Activated CD4-positive, alpha-beta T cell treated with anti-CD3 and anti-CD28 coated beads for 24 hours (primary cell): ENCODE measurements at places on chromosomes 13 and 19.

- DNase-seq, result no peak
Observed at GRCh38 chr13:39016087-39016486, 21.8 kb downstream of the PROSER1 start.

DNA sequence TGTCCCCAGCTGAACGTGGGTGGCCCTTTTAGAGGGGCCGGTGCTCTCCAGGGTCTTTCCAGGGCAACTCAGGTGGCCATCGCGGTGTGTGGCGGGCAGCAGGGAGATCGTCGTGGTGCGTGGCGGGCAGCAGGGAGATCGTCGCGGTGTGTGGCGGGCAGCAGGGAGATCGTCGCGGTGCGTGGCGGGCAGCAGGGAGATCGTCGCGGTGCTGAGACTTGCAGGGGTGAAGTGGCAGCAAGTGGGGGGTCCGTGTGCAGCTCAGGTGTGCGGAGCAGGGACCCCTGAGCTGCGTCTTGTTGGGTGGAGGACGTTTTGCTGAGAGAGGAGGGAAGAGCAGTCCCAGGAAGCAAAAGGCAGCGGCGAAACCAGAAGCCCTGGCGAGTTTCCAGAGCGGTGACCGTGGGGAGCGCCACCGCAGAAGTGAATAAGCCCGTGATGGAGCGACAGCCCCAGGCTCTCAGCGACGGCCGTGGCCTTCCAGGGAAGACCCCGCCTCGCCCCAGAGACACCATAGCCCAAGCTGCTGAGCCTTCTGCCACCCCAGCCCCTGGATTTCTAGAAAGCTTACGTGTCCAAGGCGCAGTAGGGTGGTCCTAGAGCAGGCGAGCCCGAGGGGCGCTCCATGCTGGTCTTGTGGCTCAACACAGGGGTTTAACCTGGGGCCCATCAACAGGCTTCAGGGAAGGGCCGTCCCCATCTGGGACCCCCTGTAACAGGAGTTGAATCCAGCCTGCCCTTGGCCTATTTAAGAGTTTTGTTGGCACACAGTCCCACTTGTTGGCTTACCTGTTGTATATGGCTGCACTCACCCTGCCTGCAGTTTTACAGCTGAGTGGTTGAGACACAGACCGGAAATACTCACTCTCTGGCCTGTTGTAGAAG lies 5.4 kb downstream of the NCLN start:
- DNase-seq, result no peak

GRCh38 chr13:80972857-80973478 lies 632.0 kb upstream of the SPRY2 start:
- no peak for DNase-seq

DNA sequence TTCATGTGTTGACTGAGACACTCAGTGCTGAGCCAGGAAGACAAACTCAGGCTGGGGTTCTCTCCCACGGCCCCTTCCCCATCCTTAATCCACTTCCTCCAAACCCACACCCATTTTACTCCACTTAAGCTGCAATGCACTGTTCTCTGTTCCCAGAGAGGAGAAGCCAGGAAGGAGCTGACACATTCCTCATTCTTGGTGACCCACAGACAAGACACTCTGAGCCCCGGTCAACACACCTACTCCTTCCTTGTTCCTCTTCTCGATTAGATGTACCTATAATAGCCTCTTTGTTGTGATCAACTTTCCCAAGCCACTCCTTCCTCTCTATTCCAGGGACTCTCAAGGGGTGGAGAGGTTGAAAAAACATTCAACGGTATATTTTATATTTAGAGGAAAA lies 47.1 kb downstream of the INSR start:
- DNase-seq, result no peak

GRCh38 chr19:14472202-14472938 lies 2.8 kb downstream of the PTGER1 start:
- DNase-seq, result peak; percentile 81

- no peak for DNase-seq
Observed at GRCh38 chr19:49347835-49348234, 12.6 kb downstream of the CD37 start.

DNA sequence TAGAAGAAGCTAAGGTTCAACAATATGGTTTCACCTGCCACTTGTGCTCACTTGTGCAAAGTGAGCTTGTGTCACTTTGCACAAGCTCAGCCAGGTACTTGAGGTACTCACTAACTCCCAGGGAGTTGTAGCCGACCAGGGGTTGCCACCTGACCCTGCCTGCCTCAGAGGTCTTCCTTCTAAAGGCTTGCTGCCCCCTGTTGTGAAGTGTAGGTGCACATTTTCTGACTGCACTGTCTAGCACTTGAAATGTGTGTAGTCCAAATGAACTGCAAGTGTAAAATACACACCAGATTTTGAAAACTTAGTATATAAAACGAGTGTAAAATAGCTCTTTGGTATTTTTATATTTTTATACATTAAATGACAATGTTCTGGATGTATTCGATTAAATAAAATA lies 230.8 kb downstream of the DLEU7 start:
- DNase-seq, result no peak

- DNase-seq, result no peak
Observed at GRCh38 chr13:77360032-77360685, 33.3 kb upstream of the MYCBP2 start.

DNA sequence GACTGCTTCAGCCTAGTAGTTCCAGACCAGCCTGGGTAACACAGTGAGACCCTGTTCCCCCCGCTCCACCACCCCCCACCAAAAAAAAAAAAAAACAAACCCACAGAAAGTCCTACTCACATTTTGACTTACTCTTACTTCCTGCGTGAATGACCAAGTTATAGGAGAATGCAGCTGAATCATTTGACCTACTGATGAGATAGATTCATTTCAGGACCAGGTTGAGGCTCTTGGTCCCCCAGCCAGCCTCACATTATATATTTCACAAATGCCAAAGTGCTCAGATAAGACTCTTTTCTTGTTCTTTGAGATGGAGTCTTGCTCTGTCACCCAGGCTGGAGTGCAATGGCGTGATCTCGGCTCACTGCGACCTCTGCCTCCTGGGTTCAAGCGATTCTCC lies 70.2 kb downstream of the KLF5 start:
- DNase-seq, result no peak

- DNase-seq, result no peak
Observed at GRCh38 chr19:58252102-58252685, 23.5 kb downstream of the ZNF544 start.

DNA sequence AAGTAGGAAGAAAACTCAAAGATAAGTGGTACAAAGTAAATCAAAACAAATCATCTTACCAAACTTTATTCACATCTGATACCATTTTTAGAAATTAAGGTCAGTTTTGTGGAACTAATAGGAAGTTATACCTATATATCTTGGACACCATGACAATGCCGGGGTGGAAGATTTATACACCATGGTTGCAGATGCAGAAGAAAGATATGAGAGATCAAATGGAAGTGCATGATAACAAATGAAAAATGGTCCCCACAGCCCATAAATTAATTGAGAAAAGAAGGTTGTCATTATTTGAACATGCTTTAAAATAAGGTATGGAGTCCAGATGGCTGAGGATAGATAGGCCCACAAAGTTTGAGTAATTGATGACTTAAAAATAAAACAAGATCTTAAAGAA lies 276.8 kb downstream of the TSHZ3 start:
- DNase-seq, result no peak

DNA sequence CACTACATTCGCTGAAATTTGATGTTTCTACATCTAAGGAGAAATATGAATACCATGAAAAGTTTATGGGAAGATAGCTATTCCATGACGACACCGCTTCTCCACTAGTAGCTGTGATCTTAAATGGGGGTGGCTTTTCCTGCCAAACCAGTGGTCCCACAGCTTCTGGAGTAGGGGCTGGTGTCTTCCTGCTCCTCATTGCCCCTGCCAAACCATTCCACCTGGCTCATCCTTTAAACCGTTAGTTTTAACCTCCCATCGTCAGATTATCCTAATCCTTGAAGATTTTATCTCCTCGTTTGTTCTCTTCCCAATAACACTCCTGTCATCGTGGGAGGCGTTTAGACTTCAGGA lies 568 bp upstream of the ZNF230 start:
- DNase-seq, result no peak

DNA sequence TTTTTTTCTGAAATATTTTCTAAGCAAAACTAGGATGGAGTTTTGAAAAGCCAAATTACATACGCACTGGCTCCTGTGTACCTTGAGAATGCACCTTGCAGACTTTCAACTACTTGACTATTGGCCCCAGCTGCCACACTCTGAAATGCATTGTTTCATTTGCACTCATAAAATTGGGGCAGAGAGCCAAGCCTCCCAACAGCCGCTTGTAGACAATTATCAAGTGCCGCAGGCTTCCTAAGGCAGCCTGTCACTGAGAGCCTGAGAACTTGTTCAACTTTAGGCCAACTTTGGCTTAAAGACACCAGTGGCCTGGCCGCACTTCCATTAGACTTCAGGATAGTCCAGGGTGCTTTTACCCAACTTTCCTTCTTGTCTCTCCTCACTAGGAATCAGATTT lies 115.7 kb upstream of the STARD13 start:
- no peak for DNase-seq

DNA sequence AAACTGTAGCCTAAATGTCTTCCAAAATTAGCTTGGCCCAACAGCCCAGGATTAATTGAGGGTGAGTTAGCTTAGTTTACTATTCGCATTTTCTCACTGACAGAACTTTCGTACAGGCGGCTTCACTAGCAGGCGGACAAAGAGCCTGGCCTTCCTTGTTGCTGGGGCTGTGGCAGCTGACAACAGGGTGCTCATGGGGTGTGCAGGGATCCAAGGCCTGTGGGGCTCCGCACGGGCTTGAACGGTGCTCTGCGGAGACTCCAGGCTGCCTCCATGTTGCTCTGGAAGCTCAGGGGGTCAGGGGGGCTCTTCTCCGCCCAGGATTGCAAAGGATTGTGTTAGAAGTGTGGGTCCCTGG lies 36.3 kb upstream of the DPRX start:
- DNase-seq, result no peak

DNA sequence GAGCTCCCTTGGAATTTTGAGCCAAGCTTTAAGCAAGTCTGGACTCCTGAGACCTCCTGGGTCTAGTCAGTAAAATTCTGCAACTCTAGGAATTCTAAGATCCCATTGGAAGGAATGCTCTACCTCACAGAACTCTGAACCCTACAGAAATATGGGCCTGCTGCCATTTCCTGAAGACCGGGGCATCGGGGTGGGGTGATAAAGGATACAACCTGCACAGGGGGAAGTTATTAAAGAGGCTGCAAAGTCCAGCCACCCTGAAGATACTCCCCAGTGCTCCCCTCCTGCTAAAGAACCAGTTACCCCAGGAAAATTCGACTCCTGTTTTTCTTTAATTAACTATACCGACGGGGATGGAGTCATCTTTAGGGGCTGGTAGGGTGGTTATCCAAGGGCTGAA lies 2.4 kb upstream of the PPP1R37 start:
- DNase-seq, result no peak

DNA sequence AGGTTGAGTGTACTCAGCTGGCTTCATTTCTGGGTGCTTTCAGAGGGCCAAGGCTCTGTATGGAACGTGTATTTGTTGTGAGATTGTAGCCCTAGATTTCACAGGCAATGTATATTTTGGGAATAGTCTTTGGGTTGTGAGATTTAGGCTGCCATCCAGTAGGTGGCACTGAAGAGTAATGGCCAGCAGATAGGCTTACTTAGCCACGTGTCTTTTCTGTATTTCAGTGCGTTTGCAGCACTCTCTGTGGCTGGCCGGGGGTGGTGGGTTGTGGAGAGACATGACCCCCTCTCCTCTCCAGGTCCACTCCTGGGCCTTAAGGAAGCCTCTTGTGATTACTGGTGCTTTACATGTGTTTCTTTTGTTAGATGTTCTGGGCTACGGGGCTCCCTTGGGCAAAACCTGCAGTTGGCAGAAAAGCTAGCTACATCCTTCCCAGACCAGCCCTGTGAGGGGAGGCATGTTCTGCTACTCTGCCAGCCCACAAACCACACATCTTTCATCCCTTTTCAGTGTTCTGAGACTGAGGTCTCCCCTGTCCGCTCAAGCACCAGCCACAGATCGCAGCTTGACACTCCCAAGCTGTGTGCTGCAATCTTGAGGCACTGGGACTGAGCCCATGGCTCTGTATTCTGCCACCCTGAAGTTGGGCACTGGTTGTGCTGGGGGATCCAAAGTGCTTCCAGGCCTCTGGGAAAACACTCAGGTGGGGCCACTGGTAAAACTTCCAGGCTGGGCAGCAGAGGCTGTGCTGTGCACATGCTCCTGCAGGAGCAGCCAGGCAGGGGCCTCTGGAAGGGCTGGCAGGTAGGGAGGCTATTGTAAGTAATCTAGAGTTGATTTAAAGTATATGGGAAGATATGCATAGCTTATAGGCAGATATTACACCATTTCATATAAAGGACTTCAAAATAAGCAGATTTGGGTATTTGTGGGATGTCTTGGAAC lies 1096.8 kb upstream of the PCDH20 start:
- no peak for DNase-seq

DNA sequence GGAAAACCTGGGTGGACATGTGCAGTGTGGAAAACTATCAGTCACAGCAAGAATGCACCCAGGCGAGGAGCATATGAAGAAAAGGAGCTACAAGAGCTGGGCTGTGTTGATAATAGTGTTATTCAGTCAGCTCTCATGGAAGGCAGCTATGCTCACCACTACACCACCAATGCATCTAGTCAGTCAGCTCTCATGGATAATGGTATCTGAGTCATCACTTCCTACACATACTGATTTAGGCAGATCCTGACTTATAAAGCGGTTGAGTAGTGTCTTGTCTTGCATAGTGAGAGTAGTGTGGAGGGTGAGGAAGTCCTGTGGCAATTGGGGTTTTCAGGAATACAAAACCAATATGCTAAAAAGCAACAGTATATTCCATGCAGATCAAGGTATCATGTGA lies 9.1 kb upstream of the ZNF160 start:
- no peak for DNase-seq

GRCh38 chr19:5434970-5435641 lies 20.1 kb upstream of the ZNRF4 start:
- DNase-seq, result peak; percentile 35

GRCh38 chr19:18730885-18731513 lies 47.5 kb downstream of the CRTC1 start:
- DNase-seq, result no peak
